Progenitor cell of endocrine pancreas (in vitro differentiated cells): ENCODE measurements at places on chromosomes 2 and 18. TPM values are rescaled to one million over a fixed set of nuclear protein-coding genes. Genes with fewer than 3 reads are reported as not detected.

LCT gene
- total RNA-seq: 0.19 TPM in 1 of 2 replicates, not detected in the other

DNA sequence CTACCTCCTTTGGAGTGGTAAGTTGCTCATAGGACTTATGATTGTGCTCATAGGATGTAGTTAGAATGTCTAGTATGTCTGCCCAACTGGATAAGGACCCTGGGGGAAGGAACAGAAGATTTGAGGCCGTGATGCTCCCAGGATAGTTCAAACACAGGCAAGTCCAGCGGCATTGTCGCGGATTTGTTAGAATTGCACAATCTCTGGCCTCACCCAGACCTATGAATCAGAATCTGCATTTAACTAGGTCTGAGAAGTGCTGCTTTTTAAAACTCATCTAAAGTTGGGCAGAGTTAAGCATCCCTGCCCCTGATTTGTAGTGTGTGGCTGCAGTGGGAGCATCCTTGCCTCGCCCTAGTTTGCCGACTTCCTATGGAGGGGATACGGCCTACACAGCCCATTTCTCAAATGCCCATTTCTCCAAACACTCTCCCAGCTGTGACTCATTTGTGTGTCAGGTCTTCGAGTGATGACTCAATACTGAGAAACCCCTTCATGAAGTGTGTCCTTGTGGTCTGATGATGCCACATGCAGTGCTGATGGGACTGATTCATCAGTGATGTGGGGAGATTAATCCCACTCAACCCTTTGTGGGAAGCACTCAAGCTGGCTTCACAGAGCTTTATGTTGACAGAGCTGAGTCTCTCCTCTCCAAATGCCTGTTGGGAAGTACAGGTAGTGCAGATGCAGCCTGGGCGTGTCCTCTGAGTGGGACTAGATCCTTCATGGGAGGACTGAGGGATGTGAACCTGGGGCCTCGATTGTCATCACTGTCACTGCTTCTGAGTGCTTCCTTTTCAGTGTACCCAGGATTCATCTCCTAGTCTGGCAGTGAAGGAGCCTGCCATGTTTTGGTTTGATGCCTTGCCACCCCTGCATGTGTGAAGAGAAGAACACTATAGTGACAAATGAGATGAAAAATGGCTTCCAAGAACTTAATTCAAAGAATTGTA lies 18.7 kb downstream of the SMIM21 start:
- DNase-seq: no peak

DNA sequence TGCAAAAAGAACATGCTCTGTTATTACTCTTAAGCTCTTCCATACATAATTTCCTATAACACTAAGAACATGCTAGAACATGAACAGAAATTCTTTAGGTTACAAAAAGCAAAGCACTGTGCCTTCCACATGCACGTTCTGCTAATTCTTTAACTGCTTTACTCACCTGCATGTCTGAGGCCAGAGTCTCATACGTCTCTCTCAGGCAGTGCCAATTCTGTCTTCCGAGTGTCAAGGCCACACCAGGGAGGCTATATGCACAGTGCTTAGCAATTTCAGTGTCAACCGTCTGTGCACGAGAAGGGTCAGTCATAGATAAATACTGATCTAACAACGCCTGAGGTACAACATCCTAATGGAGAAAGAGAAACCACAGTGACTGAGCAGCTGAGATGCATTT lies 55.1 kb downstream of the PPP4R1 start:
- no peak for DNase-seq

DNA sequence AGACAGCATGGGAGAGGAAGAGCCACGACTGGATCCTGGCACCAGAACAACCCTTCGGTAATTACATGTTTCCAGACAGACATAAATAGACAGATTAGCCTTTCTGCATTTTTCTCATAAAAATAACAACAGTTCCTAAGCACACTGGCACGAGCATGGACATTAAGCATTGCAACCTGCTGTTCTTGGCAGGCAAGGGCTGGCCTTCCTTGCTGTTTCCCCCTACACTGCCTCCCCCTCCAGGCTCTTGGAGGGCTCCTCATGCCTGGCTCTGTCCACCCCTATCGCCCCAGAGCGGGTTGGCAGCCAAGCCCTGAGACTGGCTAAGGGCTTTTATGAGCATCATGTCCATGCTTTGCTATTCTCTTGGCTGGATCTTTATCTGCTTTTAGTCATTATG lies 89.6 kb downstream of the TTC32 start:
- DNase-seq: no peak
